ENCODE measurements at places on chromosomes 7 and 10.

DNA sequence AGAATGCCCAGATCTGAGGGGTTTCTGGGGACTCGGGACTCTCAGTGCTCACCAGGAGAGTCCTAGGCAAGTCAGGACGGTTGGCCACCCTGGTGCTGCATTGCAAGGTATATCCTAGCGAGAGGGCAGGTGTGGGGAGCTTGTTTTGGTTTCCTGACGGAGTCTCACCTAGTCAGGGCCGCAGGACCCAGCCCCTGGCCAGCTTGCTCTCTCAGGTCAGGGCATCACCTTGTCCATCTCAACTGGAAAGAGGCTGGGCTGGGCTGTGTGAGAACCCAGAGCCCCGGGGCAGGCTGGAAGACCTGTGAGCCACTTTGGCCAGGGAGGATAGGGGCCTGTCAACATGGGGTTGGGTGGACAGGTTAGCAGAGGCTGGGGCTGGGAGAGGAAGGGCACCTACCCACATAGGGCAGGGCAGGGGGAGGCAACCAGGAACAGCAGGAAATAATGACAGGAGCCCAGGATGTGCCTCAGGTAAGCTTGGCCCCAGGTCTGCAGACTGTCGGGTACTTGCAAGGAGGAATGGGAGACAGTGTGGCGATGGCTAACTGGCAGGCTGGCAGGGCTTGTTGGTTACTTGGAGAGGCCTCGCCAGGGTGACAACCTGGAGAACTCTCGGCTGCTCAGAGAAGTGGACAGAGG lies 31.5 kb downstream of the DNAJB12 start:
- no peaks in the 10 kb centered on the region for H3K36me3 ChIP-seq
- H3K4me3 ChIP-seq: no peak overlapping the region
- no peak for DNase-seq
- peaks cover 49% of the 10 kb centered on the region for H3K4me1 ChIP-seq

GRCh38 chr10:43372765-43373361 lies 1.4 kb downstream of the FXYD4 start:
- H3K27me3 ChIP-seq: no peaks in the 10 kb centered on the region
- no peaks in the 10 kb centered on the region for H3K4me1 ChIP-seq
- no peak overlapping the region for H3K4me3 ChIP-seq
- DNase-seq: no peak
- H3K36me3 ChIP-seq: no peaks in the 10 kb centered on the region

DNA sequence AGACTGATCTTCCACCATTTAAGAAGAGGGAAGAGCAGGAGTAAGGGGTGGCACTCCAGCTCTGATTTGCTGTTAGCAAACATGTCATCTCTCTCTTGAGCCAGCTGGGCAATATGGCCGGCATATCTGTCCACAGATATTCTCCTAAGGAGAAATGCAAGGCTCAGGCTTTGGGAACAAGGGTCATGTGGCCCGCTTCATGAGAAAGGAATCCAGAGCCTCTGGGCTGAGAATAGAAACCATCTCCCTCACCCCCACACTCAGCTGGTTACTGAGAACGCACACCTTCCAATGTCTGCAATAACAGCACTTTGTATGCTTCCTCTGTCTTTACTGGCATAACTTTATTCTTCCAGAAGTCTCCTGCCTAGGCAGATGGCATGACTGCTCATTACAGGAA lies 171.2 kb downstream of the ELMO1 start:
- DNase-seq: no peak
- H3K4me3 ChIP-seq: no peak overlapping the region
- no peak overlapping the region for H3K27ac ChIP-seq
- peaks cover 11% of the 10 kb centered on the region for H3K4me1 ChIP-seq
- no peaks in the 10 kb centered on the region for H3K27me3 ChIP-seq
- no peaks in the 10 kb centered on the region for H3K36me3 ChIP-seq

DNA sequence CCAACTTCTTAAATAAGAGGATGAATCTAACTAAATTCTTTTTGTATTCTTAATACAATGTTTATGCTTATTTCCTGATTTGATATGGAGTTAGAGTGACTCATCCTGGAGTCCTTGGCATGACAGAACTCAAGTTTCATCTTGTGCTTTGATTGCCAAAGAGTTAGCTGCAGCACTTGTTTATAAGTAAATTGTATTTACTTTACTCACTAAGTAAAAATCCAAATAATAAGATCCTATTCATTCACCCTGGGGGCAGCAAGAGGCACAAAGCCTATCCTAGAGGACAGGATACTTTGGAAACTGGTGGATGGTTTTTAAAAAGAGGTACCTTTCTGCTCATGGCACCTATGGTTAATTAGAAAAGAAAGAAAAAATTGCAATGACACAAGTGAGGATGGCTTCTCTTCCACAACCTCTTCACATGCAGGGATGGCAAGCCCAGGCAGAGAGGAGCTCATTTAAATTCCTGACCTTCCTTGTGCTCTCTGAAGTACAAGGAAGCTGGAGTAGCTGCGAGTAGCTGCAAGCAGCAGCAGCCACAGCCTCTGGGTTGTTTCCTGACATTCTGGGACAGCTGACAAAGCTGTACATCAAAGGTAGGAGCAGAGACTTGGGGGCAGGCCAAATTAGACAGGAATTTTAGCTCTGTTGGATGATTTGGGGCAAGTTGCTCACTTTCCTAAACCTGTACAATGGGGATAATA lies 28.5 kb upstream of the CROT start:
- H3K4me3 ChIP-seq: no peak overlapping the region
- H3K36me3 ChIP-seq: no peaks in the 10 kb centered on the region
- H3K27me3 ChIP-seq: no peaks in the 10 kb centered on the region
- no peak for DNase-seq
- peaks cover 8% of the 10 kb centered on the region for H3K4me1 ChIP-seq

DNA sequence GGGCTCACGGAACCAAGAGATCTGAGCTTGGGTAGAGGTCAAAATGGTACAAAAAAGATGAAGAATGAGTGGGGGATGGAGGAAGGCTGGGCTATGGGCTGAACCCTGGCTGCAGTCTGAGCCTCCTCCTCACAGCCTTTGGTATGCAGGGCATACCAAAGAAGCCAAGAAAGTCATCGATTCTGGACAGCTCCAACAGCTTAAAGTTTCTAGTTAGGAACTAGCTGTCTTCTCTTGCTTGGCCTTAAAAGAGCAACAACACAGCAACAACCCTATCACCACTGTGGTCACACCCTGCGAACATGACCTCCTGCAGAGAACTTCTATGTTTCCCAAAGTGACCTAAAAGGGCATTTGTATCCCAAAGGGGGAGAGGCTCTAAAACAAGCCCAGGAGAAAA lies 126.1 kb upstream of the EFCAB10 start:
- H3K27me3 ChIP-seq: no peaks in the 10 kb centered on the region
- no peaks in the 10 kb centered on the region for H3K36me3 ChIP-seq
- H3K4me3 ChIP-seq: no peak overlapping the region
- no peak overlapping the region for H3K27ac ChIP-seq
- H3K4me1 ChIP-seq: peaks cover 14% of the 10 kb centered on the region

DNA sequence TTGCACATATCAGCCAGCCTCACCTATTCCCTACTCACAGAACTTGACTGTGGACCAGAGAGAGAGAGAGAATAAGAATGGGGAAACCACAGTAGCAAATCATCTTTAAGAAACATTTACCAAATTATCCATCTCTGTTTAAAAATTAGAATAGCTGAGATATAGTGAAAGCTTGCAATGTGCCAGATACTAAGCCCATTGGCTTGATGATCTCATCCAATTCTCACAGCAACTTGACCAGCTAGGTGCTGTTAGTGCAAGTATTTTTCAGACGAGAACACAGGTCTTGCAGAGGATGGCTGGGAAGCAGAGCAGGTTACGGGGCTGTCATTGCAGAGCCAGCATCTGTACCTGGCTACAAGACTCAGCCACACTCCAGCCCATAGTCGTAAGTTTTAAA lies 50.9 kb downstream of the KLF6 start:
- H3K36me3 ChIP-seq: no peaks in the 10 kb centered on the region
- DNase-seq: no peak
- no peaks in the 10 kb centered on the region for H3K27me3 ChIP-seq
- H3K27ac ChIP-seq: no peak overlapping the region
- no peaks in the 10 kb centered on the region for H3K4me1 ChIP-seq
- no peak overlapping the region for H3K4me3 ChIP-seq

- DNase-seq: no peak
- H3K4me3 ChIP-seq: peak overlapping the region; percentile 94
- no peaks in the 10 kb centered on the region for H3K27me3 ChIP-seq
- H3K27ac ChIP-seq: peak overlapping the region; percentile 89
Measured at GRCh38 chr7:108525327-108525984, 479 bp downstream of the PNPLA8 start.
